ENCODE measurements at places on chromosomes 2 and 18. TPM values are rescaled to one million over a fixed set of nuclear protein-coding genes. Genes with fewer than 3 reads are reported as not detected.

DNA sequence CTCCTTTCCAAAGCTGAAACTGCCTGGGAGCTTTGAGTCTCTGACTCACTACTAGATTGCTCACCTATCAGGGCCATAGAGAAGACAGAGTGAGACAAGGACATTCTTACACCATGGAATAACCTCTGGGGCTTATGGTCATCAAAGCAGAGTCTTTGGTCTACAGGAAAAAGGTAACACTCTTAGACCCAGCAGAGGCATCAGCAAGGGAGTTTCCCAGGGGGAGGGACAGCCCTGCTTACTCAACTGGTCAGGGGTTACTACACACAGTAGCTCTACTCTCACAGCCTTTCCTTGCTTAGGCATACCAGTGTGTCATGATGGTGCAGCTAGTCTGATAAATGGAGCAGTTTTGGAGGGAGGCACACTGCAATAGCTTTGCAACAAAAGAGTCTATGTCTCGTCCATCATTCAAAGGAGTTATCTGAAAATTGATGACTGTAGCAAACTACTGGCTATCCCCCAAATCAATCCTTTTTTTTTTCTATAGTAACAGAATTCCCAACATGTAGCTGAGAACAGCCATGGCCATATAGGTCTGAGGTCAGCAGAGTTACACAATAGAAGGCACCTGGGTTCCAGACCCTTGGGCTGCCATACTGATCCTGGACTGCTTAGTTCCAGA lies 22.4 kb upstream of the CD28 start:
- no peak overlapping the region for H3K4me3 ChIP-seq
- no peaks in the 10 kb centered on the region for H3K36me3 ChIP-seq
- H3K27me3 ChIP-seq: no peaks in the 10 kb centered on the region
- DNase-seq: no peak
- H3K4me1 ChIP-seq: peaks cover 80% of the 10 kb centered on the region

DNA sequence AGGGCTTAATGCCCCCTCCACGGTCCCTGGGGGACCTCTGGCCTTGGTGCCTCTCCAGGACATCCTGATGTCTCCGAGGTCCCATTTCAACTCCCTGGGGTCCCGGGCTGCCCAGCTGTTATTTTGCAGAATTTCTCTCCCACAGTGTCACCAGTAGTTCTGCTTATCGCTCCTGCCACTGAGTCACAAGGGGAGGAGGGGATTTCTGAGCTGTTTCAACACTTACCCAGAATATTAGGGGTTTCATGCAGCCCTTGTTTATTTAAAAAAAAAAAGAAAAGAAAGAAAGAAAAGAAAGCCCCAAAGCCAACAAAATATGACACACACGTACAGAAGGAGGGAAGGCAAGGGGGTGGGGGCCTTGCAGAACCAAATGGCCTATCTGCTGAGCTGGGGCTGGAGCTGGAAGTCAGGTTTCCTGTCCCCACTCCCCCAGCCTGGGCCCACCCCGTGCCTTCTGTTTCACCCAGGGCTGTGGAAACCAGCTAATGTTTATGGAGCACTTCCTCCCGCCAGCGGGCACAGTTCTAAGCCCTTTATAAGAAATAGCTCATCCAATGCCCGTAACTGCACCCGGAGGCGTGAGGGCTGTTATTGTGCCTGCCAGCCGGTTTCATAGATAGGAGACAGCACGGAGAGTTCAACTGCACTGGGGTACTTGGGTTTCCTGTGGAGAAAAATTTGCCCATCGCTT lies 8.4 kb upstream of the ARID5A start:
- no peak for DNase-seq
- no peaks in the 10 kb centered on the region for H3K36me3 ChIP-seq
- peaks cover 53% of the 10 kb centered on the region for H3K4me1 ChIP-seq
- no peaks in the 10 kb centered on the region for H3K27me3 ChIP-seq

- peak; percentile 61 for DNase-seq
- no peaks in the 10 kb centered on the region for H3K27me3 ChIP-seq
- peak overlapping the region; percentile 69 for H3K27ac ChIP-seq
- H3K4me3 ChIP-seq: no peak overlapping the region
- H3K4me1 ChIP-seq: peaks cover 70% of the 10 kb centered on the region
- H3K36me3 ChIP-seq: peaks cover 16% of the 10 kb centered on the region
Measured at GRCh38 chr18:76446321-76447257, 48.5 kb downstream of the ZNF516 start.

DNA sequence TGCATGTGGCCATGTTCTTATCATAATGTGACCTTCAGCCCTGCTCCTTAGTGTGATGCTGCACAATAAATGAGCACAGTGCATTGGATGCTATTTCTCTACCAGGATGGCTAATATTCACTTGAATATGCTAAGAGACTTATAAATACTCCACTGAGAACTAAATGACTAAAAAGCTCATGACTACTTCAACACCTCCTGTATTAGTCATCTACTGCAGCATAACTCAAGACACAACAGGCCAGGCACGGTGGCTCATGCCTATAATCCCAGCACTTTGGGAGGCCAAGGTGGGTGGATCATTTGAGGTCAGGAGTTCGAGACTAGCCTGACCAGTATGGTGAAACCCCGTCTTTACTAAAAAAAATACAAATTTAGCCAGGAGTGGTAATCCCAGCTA lies 213.4 kb downstream of the RND3 start:
- no peak for DNase-seq
- no peaks in the 10 kb centered on the region for H3K36me3 ChIP-seq
- no peak overlapping the region for H3K27ac ChIP-seq
- H3K4me1 ChIP-seq: peaks cover 2% of the 10 kb centered on the region
- H3K27me3 ChIP-seq: no peaks in the 10 kb centered on the region

GRCh38 chr2:175575346-175576258 lies 394.1 kb upstream of the ATP5MC3 start:
- H3K4me1 ChIP-seq: no peaks in the 10 kb centered on the region
- H3K27ac ChIP-seq: no peak overlapping the region
- no peak for DNase-seq
- H3K27me3 ChIP-seq: no peaks in the 10 kb centered on the region

DNA sequence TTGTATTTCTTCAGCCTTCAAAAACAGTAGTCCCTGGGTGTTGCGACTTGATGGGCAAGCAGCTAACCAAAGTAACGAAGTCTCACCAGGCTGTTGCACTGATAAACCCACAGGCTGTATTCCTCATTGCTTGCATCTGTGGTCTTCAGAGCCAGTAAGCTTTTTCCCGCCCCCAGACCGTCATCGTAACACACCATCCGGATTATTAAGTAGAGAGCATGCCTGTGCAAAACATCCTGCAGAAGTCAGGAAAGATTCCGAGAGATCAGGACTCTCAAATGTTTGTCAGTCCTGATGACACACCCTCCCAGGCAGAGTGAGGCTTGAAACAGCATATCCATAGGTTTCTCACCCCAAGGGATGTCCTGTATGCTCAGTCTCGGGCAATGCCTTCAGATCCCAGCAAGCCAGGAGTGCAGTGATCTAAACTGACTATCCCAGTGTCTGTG lies 15.9 kb downstream of the ITGB1BP1 start:
- H3K27ac ChIP-seq: no peak overlapping the region
- DNase-seq: no peak
- H3K27me3 ChIP-seq: no peaks in the 10 kb centered on the region
- H3K4me1 ChIP-seq: peaks cover 4% of the 10 kb centered on the region

- peaks cover 80% of the 10 kb centered on the region for H3K36me3 ChIP-seq
- no peaks in the 10 kb centered on the region for H3K4me1 ChIP-seq
- no peaks in the 10 kb centered on the region for H3K27me3 ChIP-seq
- no peak for DNase-seq
- no peak overlapping the region for H3K4me3 ChIP-seq
Measured at GRCh38 chr2:233267516-233268245, 16.2 kb downstream of the ATG16L1 start.

DNA sequence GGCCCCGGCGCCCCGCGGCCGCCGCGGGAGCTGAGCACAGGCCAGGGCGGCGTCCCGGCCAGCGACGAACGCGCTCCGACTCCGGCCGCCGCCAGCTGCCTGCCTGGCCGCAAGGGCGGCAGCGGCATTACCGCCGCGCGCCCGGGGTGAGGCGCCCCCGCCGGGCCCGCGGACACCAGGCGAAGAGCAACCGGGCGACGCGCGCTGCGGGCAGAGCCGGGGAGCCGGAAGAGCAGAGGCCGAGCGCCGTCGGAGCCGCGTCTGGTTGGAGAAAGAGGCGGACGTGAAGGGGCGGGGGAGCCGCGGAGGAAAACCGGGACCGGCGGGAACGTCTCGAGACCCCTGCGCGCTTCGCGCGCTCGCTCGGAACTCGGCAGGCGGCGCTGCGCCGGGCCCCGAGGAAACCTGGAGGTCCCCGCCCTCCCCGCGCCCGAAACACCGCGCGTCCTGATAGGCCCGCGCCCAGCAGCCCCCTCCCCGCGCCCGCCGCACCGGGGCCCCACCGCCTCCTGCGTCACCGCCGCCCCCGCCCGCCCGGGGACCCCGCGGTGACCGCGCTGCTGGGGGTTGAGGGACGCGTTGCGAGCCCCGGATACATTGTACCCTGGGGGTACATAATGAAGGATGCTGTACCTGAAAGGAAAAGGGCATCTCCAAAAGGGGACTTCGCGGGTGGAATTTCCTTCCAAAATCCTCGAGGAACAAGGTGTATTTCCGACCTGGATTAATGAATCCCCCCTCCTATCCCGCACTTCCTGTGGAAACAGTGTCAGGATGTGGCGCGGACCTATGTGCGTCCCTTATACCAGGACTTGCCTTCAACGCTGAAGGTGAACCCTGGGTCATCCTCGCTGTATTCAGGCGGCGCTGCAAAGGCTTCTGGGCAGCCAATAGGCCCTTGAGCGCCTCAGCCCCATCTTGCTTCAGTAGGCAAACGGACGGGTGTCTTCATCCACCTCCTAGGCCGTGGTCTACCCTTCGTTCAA lies 1.0 kb upstream of the B4GALT6 start:
- DNase-seq: peak; percentile 65
- H3K4me3 ChIP-seq: peak overlapping the region; percentile 69
- H3K27ac ChIP-seq: peak overlapping the region; percentile 75
- no peaks in the 10 kb centered on the region for H3K36me3 ChIP-seq

DNA sequence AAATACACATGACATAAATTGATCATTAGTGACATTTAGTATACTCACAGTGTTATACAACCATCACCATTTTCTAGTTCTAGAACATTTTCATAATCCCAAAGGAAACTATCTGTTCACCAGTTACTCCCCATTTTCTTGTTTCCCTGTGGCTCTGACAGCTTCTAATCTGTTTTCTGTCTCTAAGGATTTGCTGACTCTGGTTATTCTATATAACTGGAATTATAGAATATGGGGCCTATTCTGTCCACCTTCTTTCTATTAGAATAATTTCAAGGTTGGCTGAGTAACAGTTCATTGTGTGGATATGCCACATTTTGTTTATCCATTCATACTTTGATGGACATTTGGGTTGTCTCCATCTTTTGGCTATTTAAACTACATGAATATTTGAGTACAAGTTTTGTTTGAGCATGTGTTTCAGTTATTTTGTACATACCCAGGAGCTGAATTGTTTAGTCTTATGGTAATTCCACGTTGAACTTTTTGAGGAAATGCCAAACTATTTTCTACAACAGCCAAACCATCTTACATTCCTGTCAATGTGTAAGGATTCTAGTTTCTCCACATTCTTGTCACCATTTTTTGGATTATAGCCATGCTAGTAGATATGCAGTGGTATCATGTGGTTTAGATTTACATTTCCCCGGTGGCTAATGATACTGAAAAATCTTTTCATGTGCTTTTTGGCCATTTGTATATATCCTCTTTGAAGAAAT lies 20.5 kb downstream of the KIAA1328 start:
- DNase-seq: no peak
- peaks cover 10% of the 10 kb centered on the region for H3K36me3 ChIP-seq
- peaks cover 4% of the 10 kb centered on the region for H3K4me1 ChIP-seq
- no peak overlapping the region for H3K4me3 ChIP-seq

- DNase-seq: no peak
- H3K4me3 ChIP-seq: no peak overlapping the region
- H3K27me3 ChIP-seq: peaks cover 23% of the 10 kb centered on the region
Measured at GRCh38 chr18:12907258-12907925, 23.4 kb upstream of the PTPN2 start.

The SPRED2 gene
- 18.5 TPM for total RNA-seq

The MC5R gene
- not detected for total RNA-seq

The MSTN gene
- total RNA-seq: not detected

Measured in suprapubic skin (tissue), 4 donors.